Pulmonary artery endothelial cell (primary cell): ENCODE measurements at places on chromosomes 12 and 14.

- DNase-seq = no peak
Observed at GRCh38 chr14:64060648-64061096, 207.9 kb downstream of the SYNE2 start.

DNA sequence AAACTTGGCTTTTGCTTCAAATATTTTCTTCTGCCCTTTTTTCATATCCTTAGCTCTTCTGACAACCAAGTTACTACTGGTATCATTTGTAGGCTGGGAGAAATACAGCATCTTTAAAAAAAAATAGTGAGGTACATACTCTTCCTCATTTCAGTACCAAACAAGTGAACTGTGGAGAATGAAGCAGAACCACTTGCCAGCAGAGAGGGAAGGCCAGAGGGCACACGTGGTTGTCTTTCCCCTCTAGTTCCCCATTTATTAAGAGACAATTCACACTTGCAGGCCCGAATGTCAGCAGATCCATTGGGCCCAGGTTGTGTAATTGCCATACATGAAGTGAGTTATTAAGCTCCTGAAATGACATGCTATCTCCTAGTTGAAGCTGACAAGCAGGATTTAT is 3.2 kb downstream of the SUSD6 start:
- no peak for DNase-seq

- DNase-seq = no peak
Observed at GRCh38 chr12:49563951-49564685, 3.8 kb downstream of the MCRS1 start.

DNA sequence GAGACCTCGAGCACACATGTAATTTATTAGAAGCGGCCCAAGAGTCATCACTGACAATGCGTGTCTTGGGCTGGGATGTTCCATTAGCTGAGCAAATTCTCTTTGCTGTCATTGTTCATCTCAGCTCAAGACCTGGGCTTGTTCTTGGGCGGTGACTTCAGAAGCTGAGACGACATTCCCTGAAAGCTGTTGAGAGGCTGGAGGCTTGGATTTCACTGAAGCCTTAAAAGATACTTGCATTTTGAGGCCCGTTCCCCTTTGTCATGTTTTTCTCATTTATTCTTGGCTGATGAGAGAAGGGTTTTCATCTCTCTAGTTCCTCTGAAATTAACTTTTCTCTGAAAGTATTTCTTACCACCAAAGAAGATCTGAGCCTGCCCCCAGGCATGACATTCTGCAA is 16.6 kb upstream of the SUSD6 start:
- DNase-seq = no peak

GRCh38 chr12:23628806-23629205 is 320.7 kb downstream of the SOX5 start:
- no peak for DNase-seq

GRCh38 chr12:2373307-2373706 is 320.5 kb downstream of the CACNA1C start:
- DNase-seq = no peak

DNA sequence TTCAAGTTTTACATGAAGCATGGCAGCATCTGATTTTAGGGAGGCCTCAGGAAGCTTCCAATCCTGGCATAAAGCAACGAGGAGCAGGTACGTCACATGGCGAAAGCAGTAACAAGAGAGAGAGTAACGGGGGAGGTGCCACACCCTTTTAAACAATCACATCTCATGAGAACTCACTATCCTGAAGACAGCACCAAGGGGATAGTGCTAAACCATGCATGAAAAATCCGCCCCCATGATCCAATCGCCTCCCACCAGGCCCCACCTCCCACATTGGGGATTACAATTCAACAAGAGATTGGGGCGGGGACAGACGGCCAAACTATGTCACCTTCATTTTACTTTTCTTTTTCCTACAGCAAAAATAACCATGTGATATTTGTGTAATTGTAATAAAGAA is 7.2 kb upstream of the MAP3K9 start:
- no peak for DNase-seq

DNA sequence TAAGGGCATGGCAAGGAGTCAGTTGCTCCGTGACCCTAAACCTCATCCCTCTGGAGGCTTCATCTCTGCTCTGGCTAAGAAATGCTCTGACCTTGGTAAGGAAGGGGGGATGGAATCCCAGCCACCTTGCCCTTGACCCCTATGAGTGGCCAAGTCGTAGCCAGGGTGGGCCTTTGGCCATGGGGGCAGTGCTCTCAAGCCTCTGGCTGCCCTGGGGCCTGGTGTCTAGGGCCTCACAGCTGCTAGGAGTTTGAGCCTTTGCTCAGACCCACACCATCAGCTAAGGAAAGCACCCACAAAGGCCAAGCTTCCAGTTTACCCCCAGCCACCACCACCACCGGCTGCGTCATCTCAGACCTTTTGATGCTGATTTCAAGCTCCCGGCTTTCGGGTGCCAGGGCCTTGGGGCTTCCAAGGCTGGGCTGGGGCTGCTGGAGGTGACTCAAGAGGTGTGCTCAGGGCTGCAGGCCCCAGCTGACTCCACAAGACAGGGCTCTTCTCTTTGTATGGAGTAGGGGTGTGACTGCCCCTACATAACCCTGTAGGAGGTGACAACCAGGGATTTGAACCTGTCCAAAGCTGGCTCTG is 3.7 kb downstream of the ASB2 start:
- no peak for DNase-seq

DNA sequence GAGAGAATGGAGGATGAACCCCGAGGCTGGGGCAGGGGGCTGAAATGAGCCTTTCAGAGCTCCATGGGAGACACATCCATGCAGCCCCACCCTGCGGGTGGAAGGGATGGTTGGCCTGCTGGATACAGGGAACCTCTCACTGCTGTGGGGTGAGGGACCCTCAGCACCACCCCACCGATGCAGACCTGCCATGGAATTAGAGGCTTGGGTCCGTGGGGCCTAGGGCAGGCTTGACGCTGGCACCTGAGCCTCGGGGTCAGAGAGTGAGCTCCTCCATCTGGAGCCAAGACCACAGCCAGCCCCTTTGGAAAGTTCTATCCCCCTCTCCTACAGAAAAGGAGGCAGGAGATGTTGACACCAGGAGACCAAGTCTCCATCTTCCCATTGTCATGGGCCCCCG is 7.4 kb upstream of the KRT74 start:
- DNase-seq = no peak

DNA sequence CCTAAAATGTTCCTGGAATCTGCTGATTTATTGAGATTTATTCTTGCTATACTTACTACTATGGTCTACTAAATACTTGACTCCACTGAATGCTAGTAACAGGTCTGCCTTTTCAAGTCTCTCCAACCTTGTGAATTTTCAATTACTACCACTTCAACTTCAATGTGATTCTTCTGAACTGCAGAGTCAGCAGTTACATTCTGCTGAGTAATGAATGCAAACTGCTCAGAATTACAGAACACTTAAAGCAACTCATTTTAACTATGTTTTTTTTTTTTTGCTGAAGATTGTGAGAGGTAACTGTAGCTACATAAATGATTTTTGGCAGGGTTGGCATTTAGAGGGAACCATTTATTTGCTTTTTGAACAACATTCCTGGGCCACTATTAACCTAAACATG is 41.8 kb downstream of the ARF6 start:
- no peak for DNase-seq

- DNase-seq = no peak
Observed at GRCh38 chr14:24960816-24961215, 89.1 kb downstream of the STXBP6 start.

DNA sequence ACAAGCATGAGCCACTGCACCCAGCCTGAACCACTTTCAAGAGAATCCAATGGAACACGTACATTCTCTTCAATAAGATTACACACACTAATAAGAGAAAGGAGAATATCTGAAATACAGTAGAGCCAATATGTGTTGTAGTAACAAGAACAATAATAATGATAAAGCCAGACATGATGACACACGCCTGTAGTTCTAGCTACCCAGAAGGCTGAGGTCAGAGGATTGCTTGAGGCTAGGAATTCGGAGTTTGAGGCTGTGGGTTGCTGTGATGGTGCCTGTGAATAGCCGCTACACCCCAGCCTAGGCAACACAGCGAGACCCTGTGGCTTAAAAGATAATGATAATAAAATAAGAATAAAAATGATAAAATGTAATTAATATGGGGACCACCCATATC is 15.6 kb downstream of the APOBEC1 start:
- DNase-seq = no peak

DNA sequence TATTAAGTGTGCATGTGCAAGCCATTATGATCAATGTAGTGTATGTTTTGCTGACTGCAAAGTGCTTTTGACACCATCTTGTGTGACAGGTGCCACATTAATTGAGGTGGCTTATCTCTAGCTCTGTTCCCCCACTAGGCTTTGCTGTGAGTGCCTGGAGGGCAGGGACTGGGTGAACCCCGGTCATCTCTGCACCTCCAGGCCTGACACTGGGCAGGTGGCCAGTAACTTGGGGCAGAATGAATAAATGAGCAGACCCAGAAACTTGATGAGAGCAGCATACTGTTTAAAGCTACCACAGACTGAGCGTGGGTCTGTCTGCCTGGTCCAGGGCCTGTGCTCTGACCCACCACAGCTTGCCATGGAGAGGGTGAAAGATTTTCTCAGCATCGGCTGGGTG is 151.6 kb downstream of the CALM1 start:
- DNase-seq = no peak

DNA sequence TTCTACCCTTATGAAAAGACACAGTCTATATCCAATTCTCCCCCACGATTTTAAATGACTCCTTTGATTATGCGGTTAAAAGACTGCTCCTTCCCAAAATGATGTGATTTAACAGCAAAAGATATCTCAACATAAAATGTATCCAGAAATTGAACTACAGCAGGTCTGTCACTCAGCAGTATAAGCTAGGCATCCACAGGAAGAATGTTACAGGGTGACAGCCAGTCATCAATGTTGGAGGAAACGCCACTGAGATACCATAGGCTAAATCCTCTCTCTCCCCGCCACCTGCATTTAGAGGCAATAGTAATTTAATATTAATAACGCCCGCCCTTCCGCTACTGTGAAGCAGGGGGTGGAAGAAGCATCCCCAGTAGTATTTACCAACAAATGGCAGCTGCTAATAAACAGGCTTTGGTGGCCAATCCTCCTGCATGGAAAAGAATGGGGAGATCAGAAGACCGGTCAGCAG is 613 bp downstream of the RECQL start:
- DNase-seq = no peak

- DNase-seq = no peak
Observed at GRCh38 chr14:51977075-51977474, 12.3 kb upstream of the RTRAF start.

DNA sequence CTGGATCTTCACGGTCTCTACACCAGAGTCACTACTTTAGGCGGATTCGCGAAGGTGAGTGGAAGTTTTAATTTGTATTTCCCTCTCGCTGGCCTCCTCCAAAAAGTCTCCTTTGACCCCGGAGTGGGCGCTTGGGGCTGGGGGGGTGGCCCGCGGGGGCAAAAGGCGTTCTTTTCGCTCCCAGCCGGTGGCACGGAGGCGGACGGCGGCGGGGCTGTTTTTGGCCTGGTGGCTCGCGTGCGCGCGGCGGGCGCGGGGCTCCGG is 510 bp downstream of the ARID2 start:
- no peak for DNase-seq

DNA sequence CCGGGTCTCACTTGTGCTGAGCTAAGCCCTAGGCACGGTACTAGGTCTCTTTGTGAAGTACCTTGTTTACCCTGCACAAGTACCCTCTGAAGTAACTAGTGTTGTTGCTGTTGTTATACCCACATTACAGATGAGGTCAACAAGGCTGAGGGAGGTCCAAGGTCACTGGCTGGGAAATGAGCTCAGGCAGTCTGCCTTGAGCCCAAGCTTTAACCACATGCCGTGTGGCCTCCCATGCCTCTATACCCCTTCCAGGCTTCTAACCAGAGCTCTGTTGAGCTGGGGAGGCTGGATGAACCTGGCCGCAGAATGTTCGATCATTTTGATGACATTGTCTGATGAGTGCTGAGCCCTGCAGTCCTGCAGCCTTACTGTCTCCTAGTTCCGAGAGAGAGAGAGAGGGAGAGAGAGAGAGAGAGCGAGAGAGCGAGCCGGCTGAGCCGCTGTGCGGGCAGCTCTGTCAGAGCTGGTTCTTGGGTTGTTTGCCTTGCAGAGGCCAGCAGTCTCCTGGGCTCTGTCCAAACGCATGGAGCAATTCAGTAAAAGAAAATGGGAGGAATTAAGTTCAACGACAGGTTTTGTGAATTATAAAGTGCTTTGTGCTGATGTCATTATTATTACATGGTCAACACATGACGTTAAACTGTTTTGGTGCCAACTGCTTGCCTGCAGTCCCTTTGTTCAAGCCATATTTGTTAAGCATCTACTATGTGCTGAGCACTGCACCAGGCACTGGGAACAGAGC is 13.1 kb downstream of the JDP2 start:
- DNase-seq = no peak

DNA sequence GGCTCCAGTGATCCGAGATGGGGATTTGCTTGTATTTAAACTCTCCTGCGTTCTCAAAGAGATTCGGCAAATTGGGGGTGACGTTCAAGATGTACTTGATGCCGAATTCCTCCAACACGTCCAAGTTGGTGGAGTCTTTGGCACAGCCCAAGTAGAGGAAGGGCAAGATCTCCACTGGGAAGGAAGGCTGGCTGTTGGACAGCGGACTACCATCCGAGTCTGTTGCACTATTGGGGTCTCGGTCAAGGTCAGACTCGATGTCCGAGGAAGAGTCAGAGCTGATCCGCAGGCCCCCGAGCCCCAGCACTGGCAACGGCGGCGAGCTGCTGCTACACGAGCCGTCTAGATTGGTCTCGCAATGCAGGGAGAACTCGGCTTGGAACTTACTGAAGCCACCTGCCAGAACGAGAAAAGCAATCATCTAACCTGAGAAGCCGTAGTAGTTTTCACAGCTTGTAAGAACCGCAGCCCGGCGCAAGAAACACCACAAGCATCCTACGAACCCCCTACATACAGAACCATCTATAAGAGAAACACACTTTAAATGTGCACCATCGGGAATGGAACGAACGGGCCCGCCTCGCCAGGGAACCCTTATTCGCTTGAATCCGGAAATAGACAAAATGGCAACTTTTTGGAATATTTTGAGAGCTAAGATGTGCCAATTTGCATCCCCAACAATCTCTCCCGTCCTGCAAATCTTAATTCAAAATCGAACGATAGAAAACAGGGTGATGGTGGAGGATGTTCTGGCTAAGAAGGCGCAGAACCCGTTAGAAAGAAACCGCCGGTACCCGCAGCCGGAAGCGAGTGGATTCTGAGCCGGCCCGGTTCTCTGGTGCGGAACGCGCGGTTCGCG is 1.4 kb downstream of the DUSP6 start:
- DNase-seq = no peak
